OCI-LY7 (cell line): ENCODE measurements at places on chromosomes 5 and 9.
A peak's percentile ranks its signal among the peaks of the same experiment; 100 is the strongest.

DNA sequence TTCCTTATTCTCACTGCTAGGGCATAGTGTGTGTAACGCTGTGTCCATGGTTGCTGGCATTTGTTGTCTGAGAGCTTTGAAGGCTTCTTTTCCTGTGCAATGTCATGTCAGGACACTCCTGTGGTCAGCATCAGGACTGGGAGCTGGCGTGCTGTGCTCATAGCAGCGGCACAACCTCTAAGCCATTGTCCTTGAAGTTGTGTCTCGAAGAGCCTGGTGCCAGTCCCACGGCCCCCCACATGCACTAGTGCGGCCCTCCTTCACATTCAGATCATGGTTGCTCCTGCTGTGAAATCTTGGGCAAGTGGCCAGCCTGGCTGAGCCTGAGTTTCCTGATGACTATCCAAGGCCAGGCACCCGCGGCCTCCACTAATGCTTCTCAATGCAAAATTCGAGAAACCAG, 32.4 kb downstream of the PDZD2 start:
- no peak for DNase-seq

GRCh38 chr9:108468364-108468763, 387.4 kb downstream of the ACTL7B start:
- DNase-seq: peak; percentile 37

DNA sequence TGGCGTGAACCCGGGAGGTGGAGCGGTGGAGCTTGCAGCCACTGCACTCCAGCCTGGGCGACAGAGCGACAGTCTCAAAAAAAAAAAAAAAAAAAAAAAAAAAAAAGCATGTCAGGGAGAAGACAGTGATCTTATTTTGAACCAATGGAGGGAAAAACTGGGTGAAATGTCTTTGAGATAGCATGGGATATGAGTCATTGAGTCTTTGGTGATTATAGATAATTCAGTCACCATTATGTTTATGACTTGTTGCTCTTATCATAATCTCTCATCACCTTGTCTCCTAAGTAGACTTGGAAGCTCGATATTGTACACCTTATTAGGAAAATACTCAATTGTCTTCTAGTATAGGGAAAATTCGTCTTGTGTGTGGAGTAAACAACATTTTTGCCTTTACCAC, 55.1 kb upstream of the KDM4C start:
- no peak for DNase-seq

- no peak for DNase-seq
These were observed 49.9 kb upstream of the C5orf46 start for GRCh38 chr5:147956064-147956841.

GRCh38 chr5:143231416-143231815, 172.1 kb downstream of the NR3C1 start:
- no peak for DNase-seq

DNA sequence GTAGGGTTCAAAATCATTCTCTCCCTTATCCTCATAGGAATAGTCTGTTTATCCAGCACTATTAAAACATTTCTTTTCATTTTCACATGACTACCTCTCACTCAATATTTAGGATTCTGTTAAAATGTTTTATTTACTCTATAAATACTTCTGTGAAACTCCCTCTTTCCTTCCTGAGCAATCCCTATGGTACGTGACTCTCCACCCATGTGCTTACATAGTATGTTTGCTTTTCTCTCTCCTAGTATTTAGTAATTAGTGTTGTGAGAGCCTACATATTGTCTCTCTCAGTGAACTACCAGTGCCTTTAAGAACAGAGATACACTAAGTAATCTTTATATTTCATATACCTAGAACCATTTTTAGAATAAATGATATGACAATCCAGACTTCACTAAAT, 46.0 kb downstream of the PTPRD start:
- DNase-seq: no peak

GRCh38 chr9:86562691-86563090, 208.5 kb upstream of the TUT7 start:
- DNase-seq: no peak

DNA sequence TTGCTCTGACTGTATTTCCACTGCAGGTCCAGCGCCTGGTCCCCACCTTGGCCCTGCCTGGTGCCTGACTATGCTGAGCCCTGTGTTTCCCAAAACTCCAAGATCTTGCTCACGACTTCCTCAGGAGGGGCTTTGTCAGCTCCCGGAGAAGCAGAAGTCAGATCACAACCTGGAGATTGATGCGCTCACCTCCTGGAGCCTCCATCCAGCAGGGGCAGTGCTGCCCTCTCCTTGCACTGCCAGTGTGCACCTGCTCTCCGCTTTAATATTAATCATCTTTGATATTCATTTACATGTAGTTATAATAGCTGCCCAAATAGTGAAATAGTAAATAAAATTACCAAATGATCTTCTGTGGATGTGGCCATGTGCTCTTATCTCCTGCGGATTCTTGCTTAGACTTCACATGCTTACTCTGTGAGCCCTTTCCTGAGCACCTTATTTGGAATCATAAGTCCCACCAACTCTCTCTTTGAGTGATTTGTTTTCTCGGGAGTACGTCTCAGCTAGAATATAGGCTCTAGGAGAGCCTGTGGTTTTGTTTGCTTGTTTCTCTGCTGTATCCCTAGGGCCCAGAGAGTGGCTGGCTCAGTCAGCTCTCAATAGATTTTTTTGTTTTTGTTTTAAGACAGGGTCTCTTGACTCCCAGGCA, 17.4 kb downstream of the MAML1 start:
- DNase-seq: no peak

DNA sequence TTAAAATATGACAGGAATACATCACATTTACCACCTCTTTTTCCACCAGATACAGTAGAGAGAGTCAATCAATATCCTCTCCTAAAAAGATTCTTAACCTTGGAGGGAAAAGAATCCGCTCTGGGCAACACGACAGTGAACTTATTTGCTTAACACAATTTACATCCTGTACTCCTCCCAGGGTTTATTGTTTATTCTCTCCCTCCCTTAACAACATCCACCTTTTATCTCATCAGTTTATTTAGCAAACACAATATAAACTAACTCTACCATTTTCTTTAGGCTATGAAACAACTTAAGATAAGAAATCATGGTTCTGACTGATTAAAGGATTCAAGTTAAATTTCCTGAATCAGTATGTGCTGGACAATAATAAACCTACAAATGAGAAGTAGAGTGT, 50.9 kb downstream of the CERT1 start:
- DNase-seq: no peak

DNA sequence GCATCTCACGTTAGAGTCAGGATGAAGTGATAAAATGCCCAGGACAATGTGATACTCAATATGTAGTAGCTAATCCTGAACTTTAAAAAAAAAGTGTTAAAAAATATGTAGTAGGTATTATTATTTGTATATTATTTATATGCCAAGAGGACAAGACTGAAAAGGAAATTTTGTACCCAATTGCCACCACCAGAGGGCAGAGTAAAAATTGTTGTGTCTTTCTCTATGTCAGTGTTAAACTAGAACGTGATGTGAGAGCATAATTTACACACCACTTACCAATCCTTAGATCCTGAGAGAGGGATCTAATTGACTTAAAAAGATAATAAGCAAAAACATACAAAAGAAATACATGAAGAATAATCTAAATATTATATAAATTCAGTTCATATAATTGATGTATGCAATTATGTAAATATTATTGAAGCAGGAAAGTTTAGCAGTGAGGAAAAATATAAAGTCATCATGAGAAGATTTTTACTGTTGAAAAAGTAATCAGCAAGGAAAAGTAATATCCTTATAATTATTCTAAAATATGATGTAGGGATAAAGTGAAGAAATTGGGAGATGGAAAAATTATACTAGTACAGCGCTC, 288.9 kb downstream of the RAB3C start:
- DNase-seq: peak; percentile 27

DNA sequence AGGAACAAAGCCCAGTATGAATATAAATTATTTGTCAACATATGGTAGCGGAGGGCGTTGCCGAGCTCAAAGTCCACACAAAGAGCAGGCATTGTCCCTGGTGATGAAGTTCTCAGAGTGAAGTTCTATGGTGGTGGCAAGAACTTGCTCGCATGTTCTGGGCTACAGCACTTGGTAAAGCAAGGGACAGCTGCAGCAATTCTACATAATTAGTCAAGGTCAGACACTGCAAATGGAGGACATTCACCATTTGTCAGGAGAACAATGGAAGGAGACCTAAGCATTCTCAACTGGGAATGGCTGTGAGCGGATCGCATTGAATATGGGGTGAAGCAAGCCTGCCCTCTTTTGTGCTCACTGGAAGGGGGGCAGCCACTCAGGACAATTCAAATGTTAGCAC, 503.8 kb upstream of the ADAMTS16 start:
- DNase-seq: no peak

GRCh38 chr5:108801301-108801700, 53.6 kb downstream of the FER start:
- DNase-seq: no peak

- DNase-seq: no peak
These were observed 499.1 kb downstream of the CDK5RAP2 start for GRCh38 chr9:120080849-120081248.

GRCh38 chr5:55969956-55970355, 24.8 kb downstream of the IL6ST start:
- DNase-seq: no peak

DNA sequence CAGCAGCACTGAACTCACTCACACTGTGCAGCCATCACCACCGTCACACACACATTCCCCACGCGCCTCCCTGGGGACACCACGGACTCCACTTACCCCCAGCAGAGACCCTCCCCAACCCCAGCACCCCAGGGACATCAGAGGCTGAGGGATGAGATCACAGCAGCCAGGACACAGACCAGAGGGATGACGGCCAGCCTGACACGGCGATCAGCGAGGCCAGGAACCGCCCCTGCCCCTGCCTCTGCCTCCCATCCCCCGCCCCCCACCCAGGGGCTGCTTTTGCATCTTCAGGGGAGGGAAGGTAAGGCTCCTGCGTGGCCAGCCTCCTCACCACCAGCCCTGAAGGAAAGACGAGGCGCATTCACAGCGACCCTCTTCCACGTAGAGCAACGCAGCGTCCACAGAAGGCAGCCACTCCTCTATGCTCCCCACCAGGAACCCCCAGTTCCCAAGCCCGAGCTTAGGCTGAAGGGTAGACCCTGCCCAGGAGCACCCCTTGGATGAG, 104.5 kb downstream of the VAV2 start:
- DNase-seq: no peak

- DNase-seq: no peak
These were observed 320.3 kb downstream of the SPATA31D1 start for GRCh38 chr9:82308836-82309235.

DNA sequence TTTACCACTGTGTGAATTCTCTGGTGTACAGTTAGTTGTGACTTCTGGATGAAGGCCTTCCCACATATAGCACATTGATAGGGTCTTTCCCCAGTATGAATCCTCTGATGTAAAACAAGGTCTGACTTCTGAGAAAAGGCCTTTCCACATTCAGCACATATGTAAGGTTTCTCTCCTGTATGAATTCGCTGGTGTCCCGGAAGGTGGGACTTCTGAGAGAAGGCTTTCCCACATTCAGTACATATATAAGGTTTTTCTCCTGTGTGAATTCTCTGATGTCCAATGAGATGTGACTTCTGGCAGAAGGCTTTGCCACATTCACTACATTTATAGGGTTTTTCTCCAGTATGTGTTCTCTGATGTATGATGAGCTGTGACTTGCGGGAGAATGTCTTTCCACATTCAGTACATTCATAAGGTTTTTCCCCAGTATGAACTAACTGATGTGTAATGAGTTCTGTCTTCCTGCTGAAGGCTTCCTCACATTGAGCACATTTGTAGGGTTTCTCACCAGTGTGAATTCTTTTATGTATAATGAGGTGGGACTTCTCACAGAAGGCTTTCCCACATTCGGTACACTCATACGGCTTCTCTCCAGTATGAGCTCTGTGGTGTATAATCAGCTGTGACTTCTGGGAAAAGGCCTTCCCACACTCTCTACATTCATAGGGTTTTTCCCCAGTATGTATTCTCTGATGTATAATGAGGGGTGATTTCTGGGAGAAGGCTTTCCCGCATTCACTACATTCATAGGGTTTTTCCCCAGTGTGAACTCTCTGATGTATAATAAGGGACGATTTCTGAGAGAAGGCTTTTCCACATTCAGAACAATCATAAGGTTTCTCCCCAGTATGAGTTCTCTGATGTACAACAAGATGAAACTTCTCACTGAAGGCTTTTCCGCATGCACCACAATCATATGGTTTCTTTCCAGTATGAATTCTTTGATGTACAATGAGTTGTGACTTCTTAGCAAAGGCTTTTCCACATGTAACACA, 9.1 kb downstream of the ZNF300 start:
- no peak for DNase-seq

- no peak for DNase-seq
These were observed 4.6 kb downstream of the FLT4 start for GRCh38 chr5:180644825-180645273.

DNA sequence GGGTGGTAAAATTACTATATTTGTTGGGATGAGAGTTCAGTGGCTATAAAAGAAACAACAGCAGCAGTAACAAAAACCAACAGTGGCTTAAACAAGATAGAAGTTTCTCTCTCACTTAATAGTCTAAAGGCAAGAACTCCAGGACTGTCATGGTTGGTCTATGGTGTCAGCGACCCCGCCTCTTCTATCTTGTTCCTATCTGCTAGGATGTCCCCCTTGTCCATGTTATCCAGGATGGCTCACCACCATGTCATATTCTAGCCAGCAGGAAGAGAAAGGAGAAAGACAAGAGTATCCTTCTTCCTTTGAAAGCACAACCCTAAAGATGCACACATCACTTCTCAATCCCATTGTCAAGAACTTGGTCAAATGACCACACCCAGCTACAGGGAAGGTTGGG, 11.3 kb upstream of the OTP start:
- no peak for DNase-seq

- no peak for DNase-seq
These were observed 1.7 kb upstream of the CMYA5 start for GRCh38 chr5:79687889-79688288.
